Left ventricle myocardium inferior (tissue), 1 donor: ENCODE measurements at places on chromosomes 16 and 17. TPM values are rescaled to one million over a fixed set of nuclear protein-coding genes. Genes with fewer than 3 reads are reported as not detected.

MYCBPAP gene
- 0.82 TPM for total RNA-seq

- no peak overlapping the region for H3K27ac ChIP-seq
- H3K36me3 ChIP-seq = peaks cover 49% of the 10 kb centered on the region
- H3K4me3 ChIP-seq = no peak overlapping the region
- DNase-seq = no peak
These were observed 50.7 kb downstream of the AATF start for GRCh38 chr17:36999471-36999870.

DNA sequence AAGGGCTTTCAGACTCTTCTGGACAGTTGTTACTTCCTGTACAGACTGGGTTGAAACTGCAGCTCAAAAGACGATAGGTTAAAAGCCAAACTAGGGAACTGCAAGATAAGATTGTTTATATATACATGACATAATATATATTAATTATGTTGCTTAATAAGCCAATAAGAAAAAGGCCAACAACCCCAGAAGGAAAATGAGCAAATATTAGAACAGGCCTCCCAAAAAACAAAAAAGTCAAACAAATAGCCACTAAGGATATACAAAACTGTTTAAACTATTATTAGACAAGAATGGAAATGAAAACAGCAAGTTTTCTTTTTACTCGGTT, 495 bp upstream of the CMTR2 start:
- H3K4me3 ChIP-seq = peak overlapping the region; percentile 86
- H3K27ac ChIP-seq = peak overlapping the region; percentile 93
- DNase-seq = no peak
- H3K36me3 ChIP-seq = peaks cover 26% of the 10 kb centered on the region
- H3K27me3 ChIP-seq = peaks cover 32% of the 10 kb centered on the region
- H3K4me1 ChIP-seq = peaks cover 15% of the 10 kb centered on the region

STXBP4 gene
- total RNA-seq = 4.7 TPM

GRCh38 chr17:70879401-70879800, 710.1 kb downstream of the KCNJ2 start:
- no peak overlapping the region for H3K4me3 ChIP-seq
- no peaks in the 10 kb centered on the region for H3K36me3 ChIP-seq
- no peak overlapping the region for H3K27ac ChIP-seq
- no peaks in the 10 kb centered on the region for H3K4me1 ChIP-seq
- no peak for DNase-seq
- no peaks in the 10 kb centered on the region for H3K27me3 ChIP-seq

PLCD3 gene
- 146 TPM for total RNA-seq

DNA sequence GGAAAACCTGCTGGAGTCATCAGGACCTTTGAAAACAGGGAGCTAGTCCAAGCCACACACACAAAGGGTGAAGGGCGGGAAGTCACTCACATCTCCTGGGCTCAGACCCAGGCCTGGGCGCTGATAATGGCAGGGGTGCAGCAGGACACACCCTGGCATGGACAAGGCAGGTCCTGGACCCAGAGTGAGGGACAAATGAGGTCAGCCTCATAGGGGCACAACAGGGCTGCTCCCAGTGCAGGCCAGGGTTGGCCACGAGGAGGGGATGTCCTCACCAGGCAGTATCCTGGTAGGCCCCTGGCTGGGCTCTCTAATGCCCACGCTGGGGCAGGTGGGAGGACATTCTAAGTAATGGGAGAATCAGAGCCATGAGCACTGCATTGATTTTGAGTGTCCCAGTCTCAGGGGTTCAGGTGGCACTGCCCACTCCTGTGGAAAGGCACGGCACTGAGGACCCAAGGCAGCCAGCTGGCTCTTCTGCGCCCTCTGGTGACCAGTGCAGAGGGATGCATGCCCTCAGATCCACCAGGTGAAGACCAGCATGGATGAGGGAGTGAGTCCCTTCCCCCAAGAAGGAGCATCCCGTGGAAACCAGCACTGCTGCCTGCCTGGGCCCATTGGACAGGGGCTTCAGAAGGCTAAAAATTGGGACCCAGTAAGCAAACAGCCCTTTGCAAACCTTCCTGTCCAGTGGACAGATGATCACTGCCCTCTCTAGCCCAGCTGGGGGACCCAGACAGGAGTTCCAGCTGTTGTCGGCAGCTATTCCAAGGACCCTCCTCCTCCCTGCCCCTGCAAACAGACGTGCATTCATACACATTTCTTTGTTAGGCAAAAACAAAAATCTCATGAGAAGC, 23.4 kb upstream of the SREBF1 start:
- peak; percentile 76 for DNase-seq
- peaks cover 37% of the 10 kb centered on the region for H3K4me1 ChIP-seq
- no peaks in the 10 kb centered on the region for H3K27me3 ChIP-seq
- peak overlapping the region; percentile 66 for H3K27ac ChIP-seq
- peaks cover 30% of the 10 kb centered on the region for H3K36me3 ChIP-seq

GRCh38 chr16:11006656-11007055, 62.3 kb downstream of the CLEC16A start:
- no peak overlapping the region for H3K4me3 ChIP-seq
- H3K36me3 ChIP-seq = peaks cover 30% of the 10 kb centered on the region
- no peaks in the 10 kb centered on the region for H3K27me3 ChIP-seq
- DNase-seq = no peak
- H3K27ac ChIP-seq = no peak overlapping the region

SDR42E2 gene
- 0.08 TPM for total RNA-seq

TMEM88 gene
- total RNA-seq = 26.4 TPM

- H3K27ac ChIP-seq = peak overlapping the region; percentile 99
- H3K4me3 ChIP-seq = no peak overlapping the region
- peaks cover 75% of the 10 kb centered on the region for H3K4me1 ChIP-seq
- no peaks in the 10 kb centered on the region for H3K27me3 ChIP-seq
- no peak for DNase-seq
These were observed 1.0 kb upstream of the CKLF start for GRCh38 chr16:66551348-66551759.

GRCh38 chr16:25868106-25868505, 176.3 kb downstream of the HS3ST4 start:
- H3K27ac ChIP-seq = no peak overlapping the region
- DNase-seq = no peak
- H3K36me3 ChIP-seq = no peaks in the 10 kb centered on the region
- no peaks in the 10 kb centered on the region for H3K4me1 ChIP-seq
- H3K4me3 ChIP-seq = no peak overlapping the region

DNA sequence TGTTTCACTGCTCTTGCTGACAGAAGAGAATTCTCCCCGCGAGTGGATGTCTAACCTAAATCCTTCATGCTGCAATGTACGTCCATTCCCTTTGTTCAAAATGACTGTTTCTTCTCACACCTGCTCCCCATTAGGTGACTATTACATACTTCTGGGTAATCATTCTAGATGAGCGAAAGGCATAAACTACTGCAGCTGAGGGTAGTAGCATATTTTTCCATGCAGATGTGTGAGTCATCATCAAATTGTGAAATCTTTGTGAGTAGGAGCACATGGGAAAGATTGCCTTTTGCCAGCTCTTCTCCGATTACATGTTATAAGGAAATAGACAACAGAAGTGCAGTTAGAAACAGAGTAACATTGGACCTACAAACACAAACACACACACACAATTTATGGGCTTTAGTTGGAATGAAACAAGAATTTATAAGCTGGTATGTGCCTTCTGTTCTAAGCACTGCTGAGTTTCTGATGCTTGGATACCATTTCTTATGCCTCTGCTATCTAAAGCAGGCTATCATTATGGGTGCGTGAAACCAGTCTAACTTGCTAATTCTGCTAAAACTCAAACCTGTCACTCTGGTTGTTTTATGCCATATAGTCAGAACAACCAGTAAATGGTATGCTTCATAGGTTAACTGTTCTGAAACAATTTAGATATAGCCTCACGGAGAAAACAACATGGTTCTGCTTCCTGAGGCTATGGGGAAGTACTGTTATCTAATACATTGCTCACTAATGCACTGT, 346.9 kb upstream of the PSMD7 start:
- H3K4me3 ChIP-seq = no peak overlapping the region
- peaks cover 19% of the 10 kb centered on the region for H3K27me3 ChIP-seq
- DNase-seq = no peak
- H3K27ac ChIP-seq = peak overlapping the region; percentile 73

LRRC3C gene
- not detected for total RNA-seq

DNA sequence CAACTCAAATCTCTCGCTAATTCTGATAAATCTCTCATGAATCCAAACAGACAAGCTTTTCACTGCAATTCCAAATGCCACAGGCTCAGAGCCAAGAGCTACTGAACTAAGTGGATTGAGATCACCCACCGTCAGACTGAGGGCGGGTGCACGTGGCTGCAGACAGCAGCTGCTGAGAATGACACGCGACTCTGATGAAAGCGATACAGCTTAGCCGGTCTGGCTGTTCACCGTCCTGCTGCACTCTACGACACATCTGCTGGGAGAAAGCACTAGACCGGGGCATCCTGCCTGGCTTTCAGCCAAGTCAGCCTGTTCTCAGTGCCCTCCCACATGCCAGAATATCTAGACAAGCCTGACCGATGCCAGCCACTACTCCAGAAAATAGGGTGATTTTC, 42.6 kb downstream of the KLHDC4 start:
- DNase-seq = peak; percentile 57
- H3K27ac ChIP-seq = no peak overlapping the region
- no peak overlapping the region for H3K4me3 ChIP-seq
- H3K36me3 ChIP-seq = peaks cover 25% of the 10 kb centered on the region
- peaks cover 15% of the 10 kb centered on the region for H3K4me1 ChIP-seq

KRTAP1-5 gene
- total RNA-seq = not detected

- peak overlapping the region; percentile 98 for H3K27ac ChIP-seq
- no peaks in the 10 kb centered on the region for H3K36me3 ChIP-seq
These were observed 68.8 kb downstream of the ABR start for GRCh38 chr17:1110862-1111598.

SHISA6 gene
- 0.66 TPM for total RNA-seq

NLE1 gene
- 4.2 TPM for total RNA-seq

- no peaks in the 10 kb centered on the region for H3K36me3 ChIP-seq
- H3K4me3 ChIP-seq = no peak overlapping the region
- H3K4me1 ChIP-seq = no peaks in the 10 kb centered on the region
These were observed 26.3 kb upstream of the OR4D1 start for GRCh38 chr17:58121925-58122324.

GRCh38 chr16:65788434-65789140, 577.9 kb upstream of the CDH5 start:
- no peak for DNase-seq
- H3K27me3 ChIP-seq = peaks cover 16% of the 10 kb centered on the region
- H3K4me3 ChIP-seq = no peak overlapping the region

GRCh38 chr16:1152651-1153259, at the start of gene CACNA1H:
TSS of gene CACNA1H (plus strand) at chr16:1153106. CDS start at chr16:1153738, 632 bp downstream.
- peaks cover 29% of the 10 kb centered on the region for H3K4me1 ChIP-seq
- peak within 1 kb of the TSS; percentile 56 for H3K27ac ChIP-seq
- peak; percentile 34 for DNase-seq
- no peaks in the 10 kb centered on the region for H3K36me3 ChIP-seq
- H3K27me3 ChIP-seq = peaks cover 94% of the 10 kb centered on the region

- no peak overlapping the region for H3K27ac ChIP-seq
- DNase-seq = no peak
- H3K27me3 ChIP-seq = no peaks in the 10 kb centered on the region
These were observed 236.3 kb downstream of the KCNJ2 start for GRCh38 chr17:70405492-70406220.

DNA sequence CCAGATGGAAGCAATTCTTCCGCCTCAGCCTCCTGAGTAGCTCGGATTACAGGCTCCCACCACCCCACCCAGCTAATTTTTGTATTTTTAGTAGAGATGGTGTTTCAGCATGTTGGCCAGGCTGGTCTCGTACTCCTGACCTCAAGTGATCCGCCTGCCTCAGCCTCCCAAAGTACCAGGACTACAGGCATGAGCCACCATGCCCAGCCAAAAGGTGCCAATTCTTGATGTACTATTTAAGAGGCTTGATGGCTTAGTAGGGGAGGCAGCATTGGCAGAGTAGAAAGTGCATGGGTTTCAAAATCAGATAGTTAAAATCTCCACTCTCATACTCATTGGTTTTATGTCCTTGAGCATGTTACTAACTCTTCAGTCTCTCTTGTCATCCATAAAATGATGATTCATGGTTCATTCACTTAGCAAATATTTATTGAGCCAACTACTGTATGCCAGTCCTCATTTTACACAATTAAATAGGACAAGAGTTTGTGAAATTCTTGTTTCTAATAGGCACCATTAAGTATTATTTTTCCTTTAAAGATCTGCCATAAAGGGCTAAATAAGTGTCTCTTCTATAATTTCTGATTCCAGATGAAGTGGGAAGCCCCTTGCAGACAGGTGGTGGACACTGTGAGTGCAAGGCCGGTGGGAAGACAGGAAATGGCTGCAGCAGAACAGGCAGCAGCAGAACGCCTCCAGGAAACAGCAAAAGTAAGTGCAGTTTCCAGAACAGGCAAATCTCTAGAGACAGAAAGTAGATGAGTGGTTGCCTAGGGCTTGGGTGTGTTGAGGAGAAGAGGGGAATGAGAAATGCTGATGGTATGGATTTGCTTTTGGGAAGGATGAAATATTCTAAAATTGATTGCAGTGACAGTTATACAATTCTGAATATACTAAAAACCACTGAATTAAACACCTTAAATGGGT, 8.2 kb upstream of the RPL27 start:
- no peak overlapping the region for H3K27ac ChIP-seq
- no peaks in the 10 kb centered on the region for H3K27me3 ChIP-seq

- peaks cover 99% of the 10 kb centered on the region for H3K36me3 ChIP-seq
- no peak for DNase-seq
- H3K4me3 ChIP-seq = no peak overlapping the region
- H3K27me3 ChIP-seq = no peaks in the 10 kb centered on the region
These were observed 20.0 kb downstream of the CALCOCO2 start for GRCh38 chr17:48850792-48851323.

SAP30BP gene
- total RNA-seq = 47.2 TPM

DNA sequence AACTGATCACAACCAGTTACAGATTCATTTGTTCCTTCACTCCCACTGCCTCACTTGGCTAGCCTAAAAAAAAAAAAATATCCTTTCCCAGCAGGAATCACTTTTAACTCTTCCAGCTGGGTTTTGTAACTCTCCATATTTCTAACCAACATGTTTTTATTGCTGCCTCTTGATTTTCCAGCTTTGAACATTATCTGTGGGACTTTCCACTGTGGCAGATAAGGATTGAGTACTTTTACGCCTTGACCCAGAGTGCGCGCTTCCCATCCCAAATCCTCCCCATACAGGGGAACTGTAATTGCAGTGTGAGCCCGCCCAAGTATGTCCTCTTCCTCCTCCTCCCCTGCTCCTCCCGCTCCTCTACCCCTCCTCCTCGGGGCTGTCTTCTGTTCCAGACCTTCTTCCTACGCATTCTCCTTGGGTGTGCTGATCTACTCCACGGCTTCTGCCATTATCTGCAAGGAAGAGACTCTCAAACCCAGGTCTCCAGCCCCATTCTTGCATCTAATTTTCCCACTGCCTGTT, 43.4 kb downstream of the CYB5D2 start:
- peak overlapping the region; percentile 56 for H3K27ac ChIP-seq
- H3K27me3 ChIP-seq = no peaks in the 10 kb centered on the region
- no peak overlapping the region for H3K4me3 ChIP-seq
- peaks cover 91% of the 10 kb centered on the region for H3K36me3 ChIP-seq
- peaks cover 3% of the 10 kb centered on the region for H3K4me1 ChIP-seq

- peak; percentile 2 for DNase-seq
- peaks cover 84% of the 10 kb centered on the region for H3K27me3 ChIP-seq
These were observed 19.3 kb upstream of the RBFOX3 start for GRCh38 chr17:79630126-79630525.

HYDIN gene
- 1.6 TPM for total RNA-seq

GRCh38 chr17:81118308-81119221, 46.7 kb upstream of the PVALEF start:
- peak overlapping the region; percentile 55 for H3K4me3 ChIP-seq
- no peak overlapping the region for H3K27ac ChIP-seq
- H3K4me1 ChIP-seq = peaks cover 28% of the 10 kb centered on the region
- H3K27me3 ChIP-seq = peaks cover 45% of the 10 kb centered on the region
- DNase-seq = no peak

CACNG4 gene
- not detected for total RNA-seq

- H3K4me3 ChIP-seq = no peak overlapping the region
- no peaks in the 10 kb centered on the region for H3K36me3 ChIP-seq
- DNase-seq = no peak
- no peak overlapping the region for H3K27ac ChIP-seq
These were observed 520.4 kb downstream of the WWOX start for GRCh38 chr16:78619811-78620210.
